SK-N-SH (cell line): ENCODE measurements at places on chromosomes 11 and 22.

GRCh38 chr11:841981-842369 is 354 bp downstream of the POLR2L start:
- DNase-seq = no peak

- DNase-seq = no peak
Measured at GRCh38 chr11:9266926-9267325, 1.8 kb upstream of the DENND5A start.

GRCh38 chr11:58471892-58472291 is 29.9 kb upstream of the OR5B12 start:
- no peak for DNase-seq

DNA sequence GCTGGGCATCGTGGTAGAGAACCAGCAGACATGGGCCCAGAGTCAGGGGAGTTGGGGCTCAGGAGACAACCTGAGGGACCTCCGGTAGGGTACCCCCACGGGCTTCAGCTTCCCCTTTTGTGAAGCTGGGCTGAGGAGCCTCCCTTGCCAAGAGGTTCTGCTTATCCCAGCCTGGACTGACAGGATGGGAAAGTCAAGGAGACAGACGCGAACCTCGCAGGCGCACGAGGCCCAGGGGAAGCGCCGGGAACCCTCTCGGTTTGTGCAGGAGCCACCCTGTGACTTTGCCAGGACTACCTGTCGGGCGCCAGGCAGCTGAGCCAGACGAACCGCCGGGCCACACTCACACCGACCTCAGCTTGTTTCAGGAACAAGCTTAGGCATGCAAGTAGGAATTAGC is 566.1 kb downstream of the BRD1 start:
- DNase-seq = no peak

- DNase-seq = no peak
Measured at GRCh38 chr11:122304973-122305372, 189.0 kb upstream of the BLID start.

DNA sequence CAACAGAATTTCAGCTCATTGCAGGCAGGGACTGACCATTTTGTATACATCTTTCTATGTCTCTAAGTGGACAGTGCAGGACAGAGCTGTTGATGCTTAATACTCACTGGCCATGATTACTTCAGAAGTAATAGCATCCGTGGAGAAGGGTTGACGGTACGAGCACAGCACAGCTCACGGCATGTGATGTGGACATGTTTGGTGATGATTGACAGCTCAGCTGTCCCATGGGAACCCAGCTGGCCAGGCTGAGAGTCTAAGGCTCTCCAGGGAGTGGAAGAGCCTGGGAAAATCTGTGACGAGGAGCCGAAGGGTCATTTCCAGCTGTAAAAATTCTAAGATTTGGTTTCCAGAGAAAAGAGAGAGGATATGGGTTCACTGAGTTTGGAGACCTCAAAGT is 198.2 kb downstream of the SNX19 start:
- no peak for DNase-seq

- DNase-seq = no peak
Measured at GRCh38 chr22:25406510-25407210, 157.8 kb upstream of the GRK3 start.

GRCh38 chr11:11993839-11994238 is 14.6 kb downstream of the DKK3 start:
- peak; percentile 70 for DNase-seq

- DNase-seq = no peak
Measured at GRCh38 chr22:34696557-34696956, 369.4 kb upstream of the ISX start.

DNA sequence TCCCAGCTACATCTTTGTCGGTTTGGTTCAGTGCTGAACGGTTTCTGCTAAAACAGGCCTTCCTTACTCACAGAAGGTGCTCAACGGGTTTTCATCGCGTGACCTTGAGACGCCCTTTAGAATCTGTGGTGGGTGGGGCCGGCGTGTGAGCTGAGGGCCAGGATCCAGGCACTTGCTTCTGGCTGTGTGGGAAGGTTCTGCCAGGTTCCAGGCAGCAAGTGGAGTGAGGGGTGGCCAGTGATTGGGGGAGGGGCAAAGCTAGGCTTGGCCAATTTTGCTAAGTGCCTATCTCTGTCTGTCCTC is 35.2 kb downstream of the KCNJ4 start:
- DNase-seq = no peak

DNA sequence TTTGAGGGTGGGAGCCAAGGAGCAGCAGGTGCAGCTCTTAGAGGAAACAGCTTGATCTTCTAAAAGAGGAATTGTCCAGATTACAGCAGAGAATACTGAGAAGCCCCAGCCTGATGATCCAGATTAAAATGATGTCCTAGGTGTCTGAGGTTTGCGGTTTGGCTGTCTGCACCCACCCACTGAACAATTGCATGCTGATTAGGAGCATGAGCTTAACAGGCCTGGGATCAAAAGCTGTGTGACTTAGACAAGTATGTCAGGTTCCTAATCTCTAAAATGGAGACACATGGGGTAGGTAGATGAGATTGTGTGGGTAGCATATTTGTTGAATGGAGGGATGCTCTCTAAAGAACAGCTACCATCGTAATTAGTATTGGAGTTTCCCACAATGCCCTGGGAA is 166.8 kb upstream of the SEZ6L start:
- no peak for DNase-seq

DNA sequence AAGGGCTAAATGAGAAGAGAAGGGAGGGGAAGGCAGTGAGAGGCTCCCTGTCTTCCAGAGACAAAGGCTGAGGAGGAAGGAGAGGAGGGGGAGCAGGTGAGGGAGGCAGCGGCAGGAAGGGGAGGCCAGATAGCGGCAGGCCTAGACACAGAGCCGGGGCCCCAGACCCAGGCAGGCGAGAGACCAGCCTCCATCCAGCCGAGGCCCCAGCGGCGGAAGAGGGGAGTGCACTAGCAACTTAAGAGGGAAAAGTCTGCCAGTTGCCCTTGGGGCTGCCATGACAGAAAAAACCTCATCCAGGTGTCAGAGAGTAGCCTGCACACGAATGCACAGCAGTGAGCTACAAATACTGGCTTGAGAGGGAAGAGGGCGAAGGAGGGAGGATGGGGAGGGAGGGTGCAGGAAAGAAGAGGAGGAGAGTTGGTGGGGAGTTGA is 46.7 kb downstream of the IGLL1 start:
- DNase-seq = peak; percentile 84

DNA sequence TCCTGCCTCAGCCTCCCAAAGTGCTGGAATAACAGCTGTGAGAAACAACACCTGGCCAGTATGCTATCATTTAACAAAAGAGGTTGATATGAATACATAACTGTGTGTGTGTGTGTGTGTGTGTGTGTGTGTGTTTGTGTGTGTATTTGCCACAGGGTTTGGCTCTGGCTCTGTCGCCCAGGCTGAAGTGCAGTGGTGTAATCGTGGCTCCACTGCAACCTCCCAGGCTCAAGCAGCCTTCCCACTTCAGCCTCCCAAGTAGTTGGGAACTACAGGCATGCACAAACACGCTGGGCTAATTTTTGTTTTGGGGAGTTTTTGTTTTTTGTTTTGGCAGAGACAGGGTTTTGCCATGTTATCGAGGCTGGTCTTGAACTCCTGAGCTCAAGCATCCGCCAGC is 4.7 kb downstream of the SPA17 start:
- no peak for DNase-seq

DNA sequence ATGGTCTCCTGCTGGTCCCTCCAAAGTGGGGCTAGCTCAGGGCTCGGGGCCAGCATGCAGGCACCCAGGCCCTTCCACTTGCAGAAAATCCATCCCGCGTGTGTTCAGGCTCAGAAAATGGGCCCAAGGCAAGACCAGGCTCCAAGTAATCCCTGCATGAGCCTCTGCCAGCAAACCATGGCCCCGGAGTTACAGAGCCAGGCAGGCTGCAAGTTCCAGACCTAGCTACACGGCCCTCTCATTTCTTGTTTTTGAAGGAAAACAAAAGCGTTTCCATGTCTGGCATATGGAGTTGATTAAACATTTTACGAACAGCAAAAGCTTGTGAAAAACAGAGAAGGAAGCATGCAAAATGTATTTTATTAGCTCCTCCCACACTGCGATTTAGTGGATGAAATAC is 29.7 kb downstream of the KIAA0930 start:
- no peak for DNase-seq

DNA sequence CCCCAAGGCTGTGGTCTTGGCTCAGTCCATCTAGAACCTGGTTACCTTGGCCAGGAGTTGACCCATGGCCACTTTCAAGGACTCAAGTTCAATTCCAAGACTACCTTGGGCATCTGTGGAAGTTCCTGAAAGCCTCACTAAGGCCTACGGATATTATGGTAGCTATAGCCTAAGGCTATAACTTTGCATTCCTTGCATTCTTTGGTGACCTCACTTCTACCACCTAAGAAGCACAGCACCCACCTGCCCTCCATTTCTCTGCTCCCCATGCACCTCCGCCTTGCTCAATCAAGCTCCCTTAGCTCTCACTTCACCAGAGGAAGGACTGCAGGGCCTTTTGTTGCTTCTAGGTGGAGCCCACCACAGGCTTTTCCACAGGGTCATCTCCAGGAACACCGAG is 50.3 kb upstream of the GALNT18 start:
- DNase-seq = no peak

GRCh38 chr22:28742562-28742962 is 723 bp downstream of the HSCB start:
- DNase-seq = no peak

GRCh38 chr11:44285756-44286155 is 24.2 kb downstream of the ALX4 start:
- DNase-seq = no peak

GRCh38 chr11:35918716-35919115 is 25.1 kb upstream of the LDLRAD3 start:
- no peak for DNase-seq

- peak; percentile 86 for DNase-seq
Measured at GRCh38 chr22:29695129-29695926, 24.5 kb upstream of the CABP7 start.

GRCh38 chr11:118343248-118343647 is 743 bp upstream of the CD3D start:
- no peak for DNase-seq

- DNase-seq = no peak
Measured at GRCh38 chr11:125670172-125670571, 10.5 kb downstream of the ACRV1 start.
